Naive thymus-derived CD8-positive, alpha-beta T cell (primary cell): ENCODE measurements at places on chromosomes 3 and 15.

GRCh38 chr3:188196232-188196990, 42.5 kb downstream of the LPP start:
- DNase-seq, result no peak

GRCh38 chr3:40585381-40586016, 60.7 kb downstream of the ZNF621 start:
- no peak for DNase-seq

- no peak for DNase-seq
Measured at GRCh38 chr15:74239051-74239705, 3.1 kb downstream of the CCDC33 start.

DNA sequence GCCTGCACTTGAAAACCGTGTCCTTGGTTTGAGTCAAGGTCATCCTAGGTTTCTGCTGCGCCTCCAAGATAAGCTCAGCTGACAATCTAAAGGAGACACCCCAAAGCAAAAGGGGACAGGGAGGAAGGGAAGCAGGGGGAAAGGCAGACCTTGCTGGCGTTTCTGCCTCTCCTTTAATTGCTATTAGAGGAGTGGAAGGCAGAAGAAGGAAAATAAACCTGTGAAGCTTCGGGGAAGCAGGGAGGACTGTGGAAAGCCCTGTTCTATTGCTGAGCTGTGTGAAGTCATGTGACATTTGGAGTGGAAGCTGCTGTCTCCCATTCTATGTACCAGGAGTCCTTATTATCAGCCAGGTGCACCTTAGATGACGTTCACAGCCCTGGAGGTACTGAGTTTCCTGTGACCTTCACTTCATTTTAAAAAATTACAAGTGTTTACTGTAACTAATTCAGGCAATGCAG, 21.5 kb upstream of the CHD2 start:
- no peak for DNase-seq

GRCh38 chr3:62238003-62238402, 135.3 kb downstream of the FEZF2 start:
- DNase-seq, result no peak

GRCh38 chr3:152352554-152352953, 83.8 kb downstream of the MBNL1 start:
- no peak for DNase-seq

GRCh38 chr15:57354436-57355123, 21.7 kb upstream of the CGNL1 start:
- DNase-seq, result no peak

DNA sequence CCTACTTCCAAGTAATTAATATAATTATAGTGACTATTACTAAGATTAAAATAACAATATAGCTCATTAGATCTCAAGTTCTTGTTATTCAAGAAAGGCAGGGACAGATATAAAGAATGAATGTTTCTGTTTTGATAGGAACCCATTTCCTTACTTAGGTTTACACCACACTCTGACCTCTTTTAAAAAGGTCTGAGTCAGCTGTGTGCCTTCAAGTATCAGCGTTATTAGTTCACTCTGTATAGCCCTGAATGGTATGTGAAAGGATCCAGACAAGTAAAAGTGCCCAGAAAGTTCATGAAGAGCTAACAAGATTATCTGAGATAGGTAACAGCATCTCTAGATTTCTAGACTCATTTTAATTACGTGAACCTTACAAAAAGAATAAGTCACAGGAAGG, 28.9 kb downstream of the PDCD10 start:
- DNase-seq, result no peak
